ENCODE measurements at places on chromosomes 7 and 10. TPM values are rescaled to one million over a fixed set of nuclear protein-coding genes. Genes with fewer than 3 reads are reported as not detected.

ZNF503 gene
- total RNA-seq: 0.33 TPM

ELFN1 gene
- 0.14 TPM for total RNA-seq

MCU gene
- total RNA-seq: 15.5 TPM

OR2A1 gene
- total RNA-seq: not detected

SLC18A3 gene
- total RNA-seq: not detected

DNA sequence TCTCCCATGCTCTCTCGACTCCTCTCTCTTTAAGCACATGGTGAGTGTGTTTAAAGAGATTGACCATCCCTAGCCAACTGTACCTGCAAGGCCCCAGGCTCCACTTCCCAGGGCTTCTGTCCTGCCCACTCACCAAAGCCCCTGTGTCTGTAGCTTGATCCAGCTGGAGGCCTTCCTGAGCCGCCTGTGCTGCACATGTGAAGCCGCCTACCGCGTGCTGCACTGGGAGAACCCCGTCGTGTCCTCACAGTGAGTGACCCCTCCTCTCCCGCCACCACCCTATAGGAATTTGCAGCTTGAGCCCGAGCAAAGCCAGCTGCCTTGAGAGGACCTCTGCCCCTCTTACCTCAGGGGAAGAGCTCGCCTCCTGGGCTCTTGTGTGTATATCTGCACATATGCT lies 11.2 kb downstream of the ZFYVE27 start:
- DNase-seq: no peak

DNA sequence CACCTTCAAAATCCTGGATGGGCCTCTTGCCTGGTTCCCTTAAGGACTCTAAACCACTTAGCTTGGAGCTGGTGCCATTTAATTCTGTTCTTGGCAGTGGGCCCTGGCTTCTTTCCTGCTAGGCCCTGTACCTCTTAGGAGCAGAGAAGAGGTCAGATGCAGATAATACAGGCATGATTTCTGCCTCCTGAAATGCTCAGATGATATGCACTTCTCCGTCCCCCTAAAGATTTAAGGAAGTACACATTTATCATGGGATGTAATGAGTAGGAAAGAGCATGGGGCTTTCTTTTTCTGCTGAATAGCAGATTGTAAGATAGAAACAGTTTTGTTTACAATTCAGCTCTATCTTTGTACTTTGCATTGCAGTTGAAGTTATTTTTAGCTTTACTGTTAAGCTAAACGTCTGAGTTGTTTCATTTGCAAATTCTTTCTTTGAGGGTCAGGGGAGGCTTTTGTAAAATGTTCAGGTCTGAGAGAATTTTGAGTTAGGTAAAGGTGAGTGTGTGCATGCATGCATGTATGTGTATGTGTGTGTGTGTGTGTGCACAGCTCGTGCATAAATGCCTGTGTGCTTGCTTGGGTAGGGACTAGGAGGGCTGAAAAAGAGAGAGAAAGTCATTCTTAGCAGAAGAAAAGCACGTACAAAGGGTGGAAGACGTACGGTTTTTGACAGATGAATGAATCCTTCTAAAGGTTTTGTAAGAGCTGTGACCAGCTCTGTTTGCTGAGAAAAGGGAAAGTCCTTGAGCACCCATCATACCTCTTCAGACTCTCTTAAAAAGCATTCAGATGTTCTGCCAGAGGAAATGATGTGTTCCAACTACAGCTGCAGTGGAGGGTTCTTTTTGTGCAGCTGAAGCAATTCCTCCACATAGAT lies 364.2 kb downstream of the AUTS2 start:
- no peak for DNase-seq

- DNase-seq: no peak
Observed at GRCh38 chr7:94258418-94259300, 136.0 kb upstream of the COL1A2 start.

- no peak for DNase-seq
Observed at GRCh38 chr10:88343761-88344484, 239.2 kb downstream of the RNLS start.

GRCh38 chr10:96856317-96856716 lies 24.2 kb downstream of the LCOR start:
- no peak for DNase-seq

DNA sequence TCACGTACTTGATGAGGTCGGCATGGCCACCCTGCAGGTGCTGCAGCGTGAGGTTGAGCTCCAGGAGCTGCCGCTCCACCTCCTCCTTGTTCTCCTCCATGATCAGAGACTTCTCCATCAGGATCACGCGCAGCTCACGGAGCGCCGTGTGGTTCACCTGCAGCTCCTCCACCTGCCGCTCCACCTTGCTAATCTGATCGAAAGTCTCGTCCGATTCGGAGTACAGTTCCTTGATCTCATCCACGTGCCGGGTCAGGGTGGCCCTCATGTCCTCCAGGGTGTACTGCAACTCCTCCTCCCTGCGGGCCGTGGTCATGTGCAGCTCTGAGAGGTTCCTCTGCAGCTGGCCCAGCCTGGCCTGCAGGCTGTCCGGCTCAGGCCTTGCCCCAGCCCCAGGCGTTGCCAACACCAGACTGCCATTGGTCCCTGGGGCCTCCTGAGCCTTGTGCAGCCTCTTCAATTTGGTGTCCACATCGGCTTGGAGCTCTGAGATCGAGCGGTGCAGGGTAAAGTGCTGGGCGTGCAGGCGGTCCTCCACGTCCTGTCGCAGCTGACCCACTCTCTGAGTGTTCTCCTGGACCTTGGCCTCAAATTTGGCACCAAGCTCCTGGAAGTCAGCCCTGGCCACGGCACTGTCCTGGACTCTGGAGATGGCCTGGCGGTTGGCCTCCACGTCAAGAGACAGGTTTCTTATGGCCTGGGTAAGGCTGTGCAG lies 13.9 kb downstream of the MMRN2 start:
- DNase-seq: no peak

GRCh38 chr7:81846398-81846797 lies 76.6 kb upstream of the HGF start:
- DNase-seq: no peak

- DNase-seq: no peak
Observed at GRCh38 chr10:62652114-62652513, 152.4 kb upstream of the ADO start.

GRCh38 chr7:109545686-109546085 lies 976.0 kb downstream of the DNAJB9 start:
- no peak for DNase-seq

- DNase-seq: peak; percentile 62
Observed at GRCh38 chr10:22335173-22335933, 9.9 kb upstream of the SPAG6 start.
